GM13977 (cell line): ENCODE measurements at places on chromosomes 16 and 17.

- DNase-seq: no peak
Measured at GRCh38 chr16:48959204-48959603, 322.4 kb downstream of the CBLN1 start.

DNA sequence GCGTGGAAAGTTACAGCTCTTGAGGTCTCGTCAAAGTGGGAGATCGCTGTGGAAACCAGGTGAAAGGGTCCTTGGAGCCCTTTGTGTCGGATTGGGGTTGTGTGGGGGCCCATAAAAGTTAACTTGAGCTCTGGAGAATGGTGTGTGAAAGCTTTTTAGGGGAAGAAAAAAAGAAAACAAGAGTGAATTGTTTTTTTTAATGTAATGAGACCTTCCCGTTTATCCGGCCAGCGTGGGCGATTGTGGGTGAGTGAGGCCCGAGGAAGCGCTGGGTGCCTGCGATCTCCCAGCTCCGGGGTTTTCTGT is 150.6 kb downstream of the MSI2 start:
- no peak for DNase-seq

DNA sequence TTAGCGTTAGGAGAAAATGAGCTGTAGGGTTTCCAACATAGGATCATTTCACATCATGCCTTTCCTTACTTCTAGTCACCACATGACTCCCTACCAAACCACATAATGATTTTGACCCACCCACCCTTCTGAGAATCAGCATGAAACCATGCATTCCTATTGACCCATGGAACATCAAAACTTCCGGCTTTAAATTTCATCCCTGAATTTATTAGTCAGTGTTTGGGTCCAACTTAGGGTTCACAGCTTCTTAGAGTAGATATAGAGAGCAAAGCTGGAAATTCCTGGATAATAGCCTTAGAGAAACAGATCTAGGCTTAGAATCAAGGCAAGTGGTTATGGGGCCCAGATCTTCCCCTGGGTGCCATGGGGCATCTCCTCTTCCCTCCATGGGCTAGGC is 162.6 kb downstream of the TOX3 start:
- DNase-seq: no peak

- no peak for DNase-seq
Measured at GRCh38 chr17:49727380-49727779, 19.6 kb upstream of the SLC35B1 start.

DNA sequence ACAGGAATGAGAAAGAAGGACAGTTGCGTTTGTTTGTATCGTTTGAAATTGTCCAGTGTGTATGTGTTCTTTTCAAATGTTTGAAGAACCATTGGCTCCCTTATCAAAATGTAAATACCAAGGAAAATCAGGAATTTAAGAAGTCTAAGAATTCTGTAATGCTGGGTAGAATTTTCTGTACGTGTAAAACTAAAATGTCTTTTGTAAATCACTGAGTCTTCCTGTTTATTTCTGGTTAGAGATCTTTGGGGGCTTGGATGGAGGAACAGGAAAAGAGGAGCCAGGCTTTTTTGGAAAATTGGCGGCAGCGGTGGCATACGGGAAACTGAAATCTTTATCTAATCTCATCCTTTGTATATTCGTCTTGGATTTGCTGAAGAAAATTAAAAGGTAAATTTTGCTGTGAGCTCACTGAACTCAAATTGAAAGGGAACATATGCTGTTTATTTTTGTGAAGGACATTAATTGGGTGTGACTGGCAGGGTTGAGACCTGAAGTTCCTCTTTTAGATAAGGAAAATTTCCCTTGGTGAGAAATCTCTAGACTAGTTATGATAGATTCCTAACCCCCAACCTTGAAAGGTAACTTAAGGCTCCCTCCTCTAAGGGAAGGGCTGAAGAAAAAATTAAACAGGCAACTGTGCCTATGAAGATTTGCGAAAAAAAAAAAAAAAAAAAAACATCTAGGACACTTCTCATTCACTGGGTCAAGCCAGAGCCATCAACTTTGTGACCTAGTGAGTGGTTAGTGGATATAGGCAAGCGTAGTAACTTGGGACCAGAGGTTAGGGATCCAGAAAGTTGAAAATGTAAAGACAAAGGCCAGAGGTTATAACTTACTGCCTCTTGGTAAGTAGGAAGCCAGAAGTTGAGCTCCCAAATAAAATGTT is 10.8 kb downstream of the TAT start:
- DNase-seq: no peak

GRCh38 chr16:3561626-3562025 is 15.6 kb downstream of the NLRC3 start:
- DNase-seq: no peak

GRCh38 chr16:88459366-88460073 is 6.4 kb downstream of the ZFPM1 start:
- DNase-seq: no peak

DNA sequence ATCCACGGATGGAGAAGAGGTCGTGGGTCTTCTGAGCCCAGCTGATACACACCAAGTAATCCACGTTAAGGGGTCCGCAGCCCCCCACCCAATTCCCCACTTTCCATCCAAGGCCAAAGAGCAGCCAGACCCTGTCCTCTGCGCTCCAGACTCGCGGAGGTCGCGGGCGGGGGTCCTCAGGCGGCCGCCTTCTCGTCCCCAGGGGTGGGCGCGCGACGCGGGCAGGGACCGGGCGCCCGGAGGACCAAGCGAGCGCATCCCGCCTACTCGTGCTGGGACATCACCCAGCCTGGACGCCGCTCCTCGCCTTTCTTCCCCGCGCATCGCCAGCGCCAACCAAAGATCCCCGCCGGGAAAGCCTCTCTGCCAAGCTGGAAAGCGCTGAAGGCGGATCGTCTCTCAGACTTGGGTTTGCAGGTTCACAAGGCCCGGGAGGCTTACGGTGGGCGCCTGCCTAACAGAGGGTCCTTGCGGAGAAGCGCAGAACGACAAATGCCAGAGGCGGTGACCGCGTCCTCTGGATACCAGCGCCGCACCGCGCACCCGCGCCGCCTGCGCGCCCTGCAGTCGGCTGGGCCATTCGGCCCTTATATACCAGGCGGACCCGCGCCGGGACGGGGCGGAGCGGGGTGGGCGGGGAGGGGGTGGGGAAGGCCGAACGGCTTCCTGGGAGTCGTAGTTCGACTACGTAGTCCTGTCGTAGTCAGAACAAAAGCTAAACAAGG is 471.6 kb downstream of the SOX9 start:
- peak; percentile 86 for DNase-seq

DNA sequence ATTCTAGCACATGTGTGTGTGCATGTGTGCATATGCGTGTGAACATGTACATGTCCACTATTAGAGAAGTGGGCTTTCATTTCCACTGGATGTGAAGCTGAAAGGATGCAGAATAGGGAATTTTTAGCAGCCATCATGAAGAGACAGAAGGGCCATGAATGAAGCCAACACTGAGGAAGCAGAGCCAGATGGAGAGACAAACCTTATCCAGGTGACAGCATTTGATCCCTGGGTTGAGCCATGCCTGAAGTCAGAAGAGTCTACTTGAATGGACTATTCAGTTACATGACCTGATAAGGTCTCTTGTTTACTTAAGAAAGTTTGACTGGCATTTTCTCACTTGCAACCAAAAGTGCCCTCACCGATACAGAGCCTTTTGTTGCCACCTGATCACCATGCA is 88.4 kb downstream of the ASIC2 start:
- no peak for DNase-seq

DNA sequence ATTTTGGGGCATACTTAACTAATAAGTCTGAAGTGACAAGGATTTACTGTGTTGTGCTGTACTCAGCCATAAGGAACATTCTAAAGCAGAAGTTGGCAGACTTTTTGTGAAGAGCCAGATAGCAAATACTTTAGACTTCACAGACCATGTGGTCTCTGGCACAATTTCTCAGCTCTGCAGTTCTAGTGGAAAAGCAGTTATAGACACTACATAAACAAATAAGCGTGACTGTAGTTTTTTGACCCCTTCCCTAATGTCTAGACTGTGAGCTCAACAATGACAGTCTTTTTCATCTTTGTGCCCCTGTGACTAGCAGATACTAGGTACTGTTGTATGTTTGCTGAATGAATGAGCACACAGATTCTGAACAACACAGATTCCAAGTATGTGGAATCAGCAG is 4.9 kb downstream of the RPAIN start:
- no peak for DNase-seq

DNA sequence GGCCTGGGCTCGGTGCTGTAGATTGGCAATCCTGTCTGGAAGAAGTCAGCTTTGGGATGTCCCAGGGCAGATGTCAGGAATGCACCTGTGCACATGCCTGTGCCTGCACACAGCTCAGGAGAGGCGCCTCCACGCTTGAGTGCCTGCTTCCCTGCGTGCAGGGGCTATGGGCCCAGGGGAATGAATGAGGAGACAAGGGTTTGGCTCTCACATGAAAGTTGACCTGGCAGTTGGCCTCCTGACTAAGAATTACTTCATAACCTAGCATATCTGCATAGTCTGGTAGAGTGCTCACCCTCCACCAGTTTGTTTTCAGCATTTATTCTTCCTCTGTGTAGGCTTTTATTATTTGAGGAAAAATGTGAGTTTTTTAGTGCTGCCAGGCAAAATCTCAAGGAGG is 50.0 kb downstream of the PLD6 start:
- no peak for DNase-seq

- no peak for DNase-seq
Measured at GRCh38 chr16:58010886-58011285, 9.7 kb downstream of the USB1 start.

- DNase-seq: no peak
Measured at GRCh38 chr17:49436174-49436573, 21.5 kb upstream of the PHB1 start.

- no peak for DNase-seq
Measured at GRCh38 chr17:5929721-5930120, 140.5 kb upstream of the WSCD1 start.

DNA sequence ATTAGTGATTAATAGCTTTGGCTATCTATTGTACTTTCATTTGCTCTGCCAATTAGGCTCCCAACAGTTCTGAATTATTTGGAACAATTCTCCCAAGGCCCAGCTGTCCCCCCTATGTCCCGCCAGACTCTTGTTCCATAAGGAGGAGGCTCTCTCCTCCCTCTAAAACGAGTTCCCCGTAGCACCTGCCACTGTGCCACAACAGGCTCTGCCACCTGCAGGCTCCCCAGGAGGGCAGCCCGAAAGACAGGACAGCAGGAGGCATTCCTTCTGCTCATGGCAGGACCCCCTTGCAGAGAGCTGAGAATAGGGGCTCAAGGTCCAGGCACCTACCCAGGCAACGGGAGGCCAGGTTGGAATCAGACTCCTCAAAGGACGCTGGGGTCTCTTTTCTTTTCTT is 9.0 kb downstream of the PITPNM3 start:
- DNase-seq: no peak

DNA sequence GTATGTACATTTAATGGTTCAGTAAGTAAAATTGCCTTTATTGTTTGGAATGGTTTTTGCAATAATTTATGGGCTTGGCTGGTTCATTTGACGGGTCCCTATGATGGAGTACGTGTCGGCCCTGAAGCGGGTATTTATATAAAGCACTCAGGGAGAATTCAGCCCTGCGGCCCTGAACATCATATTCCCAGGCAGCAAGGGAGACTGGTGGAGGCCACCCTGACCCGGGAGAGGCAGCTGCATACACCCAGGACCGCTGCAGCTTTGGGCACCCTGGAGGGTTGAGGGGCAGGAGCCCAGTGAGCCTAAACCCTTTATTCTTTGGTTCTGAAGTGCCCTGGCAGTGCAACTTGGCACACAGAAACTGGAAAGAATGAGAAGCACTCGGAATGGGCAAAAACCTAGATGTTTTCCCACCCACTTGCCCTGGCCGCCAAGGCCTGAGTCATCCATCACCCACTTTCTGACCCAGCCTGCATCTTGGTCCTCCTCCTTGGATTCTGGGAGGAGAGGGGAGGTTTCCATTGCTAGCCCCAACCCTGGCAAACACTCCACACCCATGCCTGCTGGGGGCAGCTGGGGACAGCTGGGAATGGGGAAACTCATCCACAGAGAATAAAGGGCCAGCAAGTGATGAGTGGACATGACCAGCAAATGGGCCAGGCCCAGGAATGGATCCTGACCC is 162.2 kb upstream of the TNRC6C start:
- no peak for DNase-seq

GRCh38 chr17:81143200-81143527 is 22.1 kb upstream of the PVALEF start:
- DNase-seq: no peak

DNA sequence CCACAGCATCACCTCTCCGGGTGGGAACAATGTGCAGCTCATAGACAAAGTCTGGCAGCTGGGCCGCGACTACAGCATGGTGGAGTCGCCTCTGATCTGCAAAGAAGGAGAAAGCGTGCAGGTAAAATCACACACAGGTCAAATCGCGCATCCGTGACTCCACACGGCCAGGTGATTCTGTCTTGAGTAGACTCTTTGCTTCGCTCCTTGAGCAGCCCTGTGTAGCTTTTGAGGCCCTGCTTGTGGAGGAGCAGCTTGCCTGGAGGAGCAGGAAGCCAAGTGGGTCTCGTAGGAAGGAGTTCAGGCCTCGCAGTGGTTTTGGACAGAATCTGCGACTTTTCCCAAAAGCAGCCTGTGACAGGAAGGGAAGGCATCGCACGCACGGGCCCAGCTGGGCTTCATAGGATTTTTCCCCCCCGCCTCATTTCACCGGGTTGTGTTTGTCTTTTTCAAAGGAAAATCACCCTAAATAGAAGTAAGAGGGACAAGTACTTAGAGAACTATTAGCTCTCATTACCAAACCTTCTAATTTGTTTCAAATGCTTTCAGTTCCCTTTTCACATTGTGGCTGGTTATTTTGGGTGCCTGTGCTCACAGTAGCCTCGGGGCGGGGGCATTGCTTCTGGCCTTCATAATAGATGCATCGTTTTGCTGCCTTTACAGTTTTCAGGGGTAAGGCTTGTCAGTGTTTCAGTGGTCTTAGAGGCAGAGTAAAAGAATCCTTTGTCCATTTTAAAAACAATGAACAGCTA is 71.5 kb downstream of the SEC14L1 start:
- peak; percentile 93 for DNase-seq

- DNase-seq: no peak
Measured at GRCh38 chr17:19336938-19337711, 25.4 kb downstream of the B9D1 start.

- DNase-seq: no peak
Measured at GRCh38 chr16:57682809-57683635, 11.6 kb upstream of the DRC7 start.

GRCh38 chr17:50620237-50620636 is 14.4 kb upstream of the ABCC3 start:
- no peak for DNase-seq

- no peak for DNase-seq
Measured at GRCh38 chr16:70725024-70725911, 39.4 kb upstream of the MTSS2 start.

DNA sequence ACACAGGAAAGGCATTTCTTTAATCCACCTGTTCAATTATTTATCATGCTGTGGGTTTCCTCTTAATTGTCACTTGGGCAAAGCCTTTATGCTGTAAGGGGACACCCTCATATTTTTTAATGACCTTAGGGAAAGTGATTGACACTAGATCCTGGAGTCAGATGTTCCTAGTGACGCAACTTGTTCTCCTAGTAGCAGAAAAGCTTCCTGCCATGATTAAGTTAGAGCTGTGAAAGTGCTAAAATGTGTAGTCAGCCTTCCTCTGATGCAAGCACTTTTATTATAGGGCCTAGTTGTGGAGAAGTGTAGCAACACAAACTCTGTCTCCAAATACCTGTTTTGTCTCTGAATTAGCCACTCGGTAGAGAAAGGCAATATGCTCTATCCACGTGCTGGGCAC is 12.3 kb downstream of the TMEM100 start:
- no peak for DNase-seq

- DNase-seq: no peak
Measured at GRCh38 chr16:50878966-50879615, 137.2 kb downstream of the CYLD start.
